Activated T-cell treated with anti-CD3 and anti-CD28 coated beads, Interleukin-2, amount 50 U/mL, for 1 hour (primary cell): ENCODE measurements at places on chromosomes 11 and 22.

GRCh38 chr11:113262594-113262993 lies 51.8 kb upstream of the TTC12 start:
- DNase-seq: no peak

GRCh38 chr11:90783111-90783510 lies 560.3 kb upstream of the CHORDC1 start:
- no peak for DNase-seq

DNA sequence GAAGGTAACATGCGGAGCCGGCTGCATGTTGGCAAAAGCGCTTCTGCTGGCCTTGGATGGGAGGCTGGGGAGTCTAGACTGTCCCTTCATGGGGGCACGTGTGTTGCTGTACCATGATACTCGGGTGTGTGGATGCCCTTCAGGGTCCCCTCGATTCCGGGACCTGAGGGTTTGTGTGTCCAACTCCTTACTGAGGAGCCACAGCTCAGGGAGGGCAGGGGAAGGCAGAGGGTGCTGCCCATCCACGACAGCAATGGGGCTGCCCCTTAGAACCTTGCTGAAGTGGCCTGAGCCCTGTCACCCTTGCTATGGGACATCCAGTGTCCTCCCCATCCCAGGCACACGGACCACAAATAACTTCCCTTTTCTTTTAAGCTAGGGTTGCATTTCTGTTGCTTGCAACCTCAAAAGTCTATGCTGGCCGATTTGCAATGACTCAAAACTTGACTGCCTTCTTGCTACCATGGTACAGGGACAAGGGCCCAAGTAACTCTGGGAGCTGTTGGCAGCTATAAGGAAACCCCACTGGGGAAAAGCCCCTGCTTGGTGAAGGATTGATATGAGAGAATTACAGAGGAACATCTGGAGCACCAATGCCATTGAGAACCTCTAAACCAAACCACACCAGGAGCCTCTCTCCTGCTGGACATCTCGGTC lies 43.8 kb downstream of the RTL6 start:
- DNase-seq: no peak

- DNase-seq: no peak
These were observed 237.4 kb downstream of the TMEM135 start for GRCh38 chr11:87275176-87275575.

- DNase-seq: no peak
These were observed 14.8 kb downstream of the TRIM29 start for GRCh38 chr11:120122924-120123683.

DNA sequence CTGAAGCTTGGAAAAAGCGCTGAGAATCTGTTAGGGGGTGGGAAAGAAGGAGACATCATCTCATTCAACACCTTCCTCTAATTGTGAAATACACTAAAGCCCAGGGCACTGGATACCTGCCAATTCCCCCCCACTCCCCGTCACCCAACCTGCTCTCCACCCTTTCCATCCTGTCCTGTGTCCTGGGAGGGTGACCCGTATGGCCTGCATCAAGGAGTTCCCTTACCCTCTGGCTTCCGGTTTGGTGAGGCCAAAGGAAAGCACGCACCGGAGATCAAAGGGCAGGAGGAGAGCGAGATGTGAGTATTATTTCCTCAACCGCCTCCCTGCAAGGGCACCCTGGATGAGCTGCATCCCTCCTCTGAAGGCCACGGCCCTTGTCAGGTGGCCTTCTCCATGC lies 65.0 kb upstream of the PTPRJ start:
- DNase-seq: no peak

DNA sequence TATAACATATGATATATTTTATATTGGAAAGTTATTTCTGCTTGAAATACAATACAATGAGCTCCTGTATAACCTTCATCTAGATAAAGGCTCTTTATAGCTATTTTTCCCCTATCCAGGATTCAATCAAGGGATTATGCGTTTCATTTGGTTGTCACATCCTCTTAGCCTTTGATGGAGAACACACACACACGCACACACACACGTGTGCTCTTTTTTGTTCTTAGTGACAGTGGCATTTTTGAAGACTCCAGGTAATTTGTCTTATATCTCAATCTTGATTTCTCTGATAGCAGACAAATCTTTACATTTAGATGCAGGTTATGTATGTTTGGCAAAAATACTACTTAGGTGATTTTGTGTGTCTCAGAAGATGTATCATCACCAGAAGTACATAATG lies 144.2 kb upstream of the CEP126 start:
- no peak for DNase-seq

DNA sequence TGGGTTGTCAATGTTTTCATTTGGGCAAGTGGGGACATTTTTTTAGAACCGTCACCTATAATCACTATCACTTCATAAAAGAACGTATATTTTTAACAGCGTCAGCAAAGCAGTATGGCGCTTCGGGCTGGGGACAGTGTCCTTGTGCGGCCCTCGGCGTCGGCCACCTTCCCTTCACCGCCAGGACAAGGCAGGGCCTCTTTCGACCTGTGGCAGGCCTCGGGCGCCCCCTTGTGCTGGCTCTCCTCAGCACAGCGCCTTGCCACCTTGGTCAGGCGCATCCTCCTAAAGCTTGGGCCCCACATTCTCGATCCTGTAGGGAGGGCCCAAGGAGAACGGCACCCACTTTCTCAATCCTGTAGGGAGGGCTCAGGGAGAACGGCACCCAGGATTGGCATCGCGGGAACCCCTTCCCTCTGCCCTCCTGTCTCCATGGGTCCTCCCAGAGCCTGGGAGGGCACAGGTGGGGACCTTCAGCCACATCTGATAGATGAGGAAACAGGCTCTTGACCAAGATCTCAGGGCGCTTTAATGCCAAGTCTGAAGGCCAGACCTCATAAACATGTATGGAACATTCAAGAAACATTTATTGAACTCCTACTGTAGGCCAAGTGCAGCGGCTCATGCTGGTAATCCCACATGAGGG lies 11.5 kb upstream of the FADD start:
- peak; percentile 62 for DNase-seq

DNA sequence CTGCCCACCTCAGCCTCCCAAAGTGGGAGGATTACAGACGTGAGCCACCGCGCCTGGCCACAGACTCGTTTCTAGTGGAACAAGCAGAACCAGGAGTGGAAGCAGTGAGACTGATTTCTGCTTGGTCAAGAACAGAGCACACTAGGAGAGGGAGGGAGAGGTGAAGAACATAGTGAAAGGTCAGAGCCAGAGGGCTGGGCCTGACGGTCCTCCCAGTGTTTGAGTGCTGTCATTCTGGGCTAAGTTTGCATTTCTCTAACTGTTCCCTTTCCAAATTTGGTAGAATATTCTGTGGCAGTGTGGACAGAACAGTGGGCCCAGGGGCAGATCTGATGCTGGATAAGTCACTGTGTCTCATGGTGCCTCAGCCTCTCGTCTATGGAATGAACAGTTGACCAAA lies 55.2 kb downstream of the OSBP2 start:
- no peak for DNase-seq

- DNase-seq: no peak
These were observed 47.8 kb upstream of the CCND1 start for GRCh38 chr11:69592986-69593650.

DNA sequence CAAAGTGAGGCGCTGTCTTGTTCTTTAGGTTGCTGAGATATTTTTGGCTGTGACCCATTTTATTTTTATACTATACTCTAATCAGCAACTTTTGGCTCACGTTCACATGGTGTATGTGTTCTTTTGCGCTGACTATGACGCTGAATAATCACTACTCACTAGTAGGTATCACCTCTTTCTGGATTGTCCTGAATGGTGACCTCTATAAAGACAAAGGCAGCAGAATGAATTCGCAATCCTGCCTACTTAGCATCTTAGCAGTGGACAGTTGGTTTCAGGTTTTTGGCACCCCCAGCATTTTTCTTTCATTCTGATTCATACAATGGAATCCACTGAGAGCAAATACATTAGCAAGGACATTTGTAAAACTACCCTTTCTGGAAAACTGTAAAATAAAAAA lies 351.3 kb downstream of the JRKL start:
- DNase-seq: no peak

GRCh38 chr11:92663539-92663938 lies 305.9 kb upstream of the MTNR1B start:
- no peak for DNase-seq

DNA sequence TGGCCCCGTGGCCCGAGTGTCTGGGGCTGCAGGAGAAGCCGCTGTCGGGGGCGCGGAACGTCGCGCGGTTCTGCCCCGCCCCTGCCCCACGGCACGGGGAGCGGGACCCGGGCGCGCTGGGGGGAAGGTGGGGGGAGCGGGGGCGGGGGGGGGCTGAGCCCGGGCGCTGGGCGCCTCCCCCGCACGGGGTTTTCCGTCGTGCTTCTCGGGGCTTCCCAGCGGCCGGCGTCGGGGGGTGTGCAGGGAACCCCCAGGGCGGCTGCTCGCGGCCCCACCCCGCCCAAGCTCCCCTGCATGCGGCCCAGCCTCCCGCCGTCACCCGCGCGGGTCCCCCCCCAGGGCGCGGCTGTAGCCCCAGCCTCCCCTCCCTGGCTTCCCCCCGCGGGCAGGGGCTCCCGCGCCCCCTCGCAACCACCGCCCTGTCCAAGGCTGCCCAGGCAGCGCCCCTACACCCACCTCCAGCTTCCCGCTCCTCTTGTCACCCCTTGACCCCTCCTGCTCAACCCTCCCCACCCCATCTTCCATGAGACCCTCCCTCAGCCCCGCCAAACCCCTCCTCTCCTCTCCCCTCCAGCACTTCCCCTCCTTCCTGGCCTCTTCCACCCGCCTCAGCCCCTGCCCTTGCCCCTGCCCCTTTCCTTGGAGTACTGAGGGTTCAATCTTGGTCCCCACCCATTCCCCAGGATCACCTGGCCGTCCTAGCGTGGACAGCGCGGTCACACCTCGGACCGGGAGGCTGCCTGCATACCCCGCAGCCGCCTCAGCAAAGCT lies 1.7 kb downstream of the IL17REL start:
- peak; percentile 69 for DNase-seq

- no peak for DNase-seq
These were observed 15.7 kb downstream of the SLN start for GRCh38 chr11:107696140-107696539.

DNA sequence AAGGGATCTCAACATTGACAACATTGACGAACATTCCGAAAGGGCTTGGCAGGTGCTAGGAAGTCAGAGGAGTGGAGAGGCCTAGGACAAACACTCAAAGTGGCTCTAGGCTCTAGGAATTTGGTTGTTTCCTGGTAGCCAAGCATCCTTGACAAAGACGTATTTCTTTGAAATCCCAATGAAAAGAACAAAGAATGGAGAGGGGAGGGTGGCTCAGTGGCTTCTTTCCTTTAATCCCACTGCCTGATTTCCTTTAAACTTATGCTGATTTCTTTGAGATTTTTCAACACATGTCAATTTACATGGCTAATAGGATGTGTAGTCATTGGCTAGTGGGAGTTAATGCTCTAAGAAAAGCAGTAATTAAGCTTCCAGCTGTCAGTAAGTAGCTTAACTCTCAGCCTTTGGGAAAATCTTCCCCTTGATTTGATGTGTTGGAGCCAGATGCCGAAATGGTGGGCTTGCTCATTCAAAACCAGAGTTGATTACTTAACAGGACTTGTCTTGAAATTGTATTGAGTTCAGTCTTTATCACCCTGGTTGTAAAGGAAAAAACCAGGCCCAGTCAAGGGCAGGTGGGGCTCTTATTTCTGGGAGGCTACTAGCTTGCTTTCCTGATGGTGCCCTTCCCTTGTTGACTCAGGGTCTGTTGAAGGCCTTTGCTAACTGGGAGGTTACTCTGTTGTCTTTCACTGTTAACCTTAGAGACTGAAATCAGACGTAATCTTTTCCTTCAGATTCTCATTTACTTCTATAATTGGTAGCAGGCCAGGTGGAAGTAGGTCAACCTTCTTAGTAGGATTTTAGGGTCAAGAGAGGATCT lies 44.6 kb upstream of the SORL1-AS1 start:
- no peak for DNase-seq

GRCh38 chr11:106594751-106595351 lies 423.4 kb downstream of the GUCY1A2 start:
- DNase-seq: no peak

- no peak for DNase-seq
These were observed 7.9 kb downstream of the NPTXR start for GRCh38 chr22:38835888-38836301.

DNA sequence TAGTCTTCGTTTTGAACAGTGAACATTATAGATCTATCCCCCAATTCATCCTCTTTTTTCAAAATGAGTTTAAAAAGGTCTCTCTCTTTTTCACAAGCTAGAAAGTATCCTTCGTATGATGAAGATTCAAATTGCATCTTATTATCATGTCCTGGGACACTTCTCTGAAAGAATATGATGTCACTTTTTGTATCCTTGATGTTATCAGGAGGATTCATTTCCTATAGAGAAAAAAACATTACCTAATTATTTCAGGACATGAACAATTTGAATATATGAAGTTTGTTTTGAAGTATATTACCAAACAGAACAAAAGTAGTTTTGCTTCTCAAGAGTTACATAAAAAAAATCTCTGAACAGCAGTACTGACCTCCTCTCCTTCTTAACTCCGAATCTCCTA lies 20.3 kb downstream of the IL18 start:
- no peak for DNase-seq

DNA sequence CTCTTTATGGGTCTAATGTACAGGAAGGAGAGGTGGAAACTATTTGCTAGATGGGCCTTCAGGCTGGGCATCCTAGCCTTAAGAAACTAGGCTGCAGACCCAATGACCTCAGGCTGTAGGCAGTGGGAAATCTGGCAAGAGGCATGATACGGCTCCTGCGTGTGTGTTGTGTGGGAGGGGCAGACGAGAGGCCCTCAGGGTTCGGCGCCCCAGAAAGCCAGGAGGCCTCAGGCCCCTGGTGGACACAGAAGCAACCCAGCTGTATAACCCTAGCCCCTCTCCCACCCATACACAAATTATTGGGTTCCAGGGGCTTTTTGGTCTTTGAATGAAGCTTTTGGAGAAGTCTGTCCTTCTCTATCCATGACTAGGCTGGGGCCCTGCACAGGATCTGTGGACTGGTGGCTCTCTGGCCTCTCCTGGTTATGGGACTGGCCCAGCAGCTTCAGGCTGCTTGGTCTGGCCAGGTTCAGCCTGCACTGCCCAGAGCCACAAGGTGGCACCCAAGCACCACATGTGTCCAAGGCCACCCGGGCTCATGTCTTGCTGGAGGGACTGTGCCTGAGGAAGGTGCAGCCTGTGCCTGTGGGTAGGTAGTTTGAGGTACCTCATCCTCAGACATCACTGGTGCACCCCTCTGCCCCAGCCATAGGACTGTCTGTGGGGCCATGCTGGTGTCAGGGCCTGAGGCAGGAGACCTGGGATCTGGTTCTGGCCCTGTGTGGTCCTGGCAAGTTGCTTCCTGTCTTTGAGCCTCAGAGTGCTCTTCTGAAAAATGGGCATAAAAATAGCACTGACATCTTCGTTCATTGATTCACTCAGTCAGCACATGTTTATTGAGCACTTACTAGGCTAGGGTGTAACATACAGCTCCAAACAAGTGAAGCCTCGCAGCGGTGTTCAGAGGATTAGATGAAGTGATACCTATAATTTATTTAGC lies 87.5 kb downstream of the RRM1 start:
- DNase-seq: no peak

DNA sequence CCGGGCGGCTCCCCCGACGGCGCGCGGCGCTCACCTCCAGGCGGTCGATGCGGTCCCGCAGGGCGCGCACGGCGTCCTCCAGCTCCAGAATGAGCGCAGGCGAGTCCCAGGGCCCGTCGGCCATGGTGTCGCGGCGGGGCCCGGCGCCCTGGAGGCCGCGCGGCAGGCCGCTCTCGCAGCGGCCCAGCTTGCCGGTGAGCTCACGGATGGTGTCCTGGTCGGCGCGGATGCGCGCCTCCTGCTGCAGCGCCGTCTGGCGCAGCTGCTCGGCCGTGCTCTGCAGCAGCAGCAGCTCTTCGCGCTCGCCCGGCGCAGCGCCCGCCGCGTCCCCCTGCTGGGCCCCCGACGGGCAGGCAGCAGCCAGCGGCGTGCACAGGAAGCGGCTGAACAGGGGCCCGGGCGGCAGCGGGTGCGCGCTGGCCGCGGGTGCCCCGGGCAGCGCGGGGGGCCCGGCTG lies 599 bp downstream of the NPTXR start:
- peak; percentile 68 for DNase-seq
